Osteoblast (primary cell): ENCODE measurements at places on chromosomes 13 and 19.

- DNase-seq: no peak
Measured at GRCh38 chr13:37369616-37370015, 229.0 kb downstream of the POSTN start.

DNA sequence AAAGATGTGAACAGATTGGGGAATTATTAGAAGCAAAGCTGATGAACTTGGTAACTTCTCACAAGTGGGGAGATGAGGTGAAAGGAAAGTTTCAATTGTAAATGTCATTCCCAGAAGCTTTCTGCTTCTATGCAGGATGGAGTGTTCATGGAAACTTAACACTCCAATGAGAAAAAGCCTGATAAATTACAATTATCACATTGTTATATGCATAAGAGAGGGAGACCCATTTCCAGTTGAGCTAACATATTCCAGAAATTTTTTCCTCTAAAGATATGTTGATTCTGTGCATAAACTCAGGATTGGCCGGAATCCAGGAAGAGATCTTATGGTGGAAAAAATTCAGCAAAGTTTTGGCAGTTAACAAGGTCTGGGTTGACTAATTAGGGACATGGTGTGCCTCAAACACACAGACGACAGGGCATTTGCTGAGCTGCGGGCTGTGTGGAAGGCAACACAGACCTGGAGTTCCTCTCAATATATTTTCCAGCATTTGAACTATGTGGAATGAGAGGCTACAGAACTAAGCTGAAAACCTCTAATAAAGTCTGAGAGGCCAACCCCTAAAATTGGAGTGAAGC is 64.9 kb upstream of the FGF14 start:
- no peak for DNase-seq

GRCh38 chr13:113959198-113959597 is 14.7 kb downstream of the C13orf46 start:
- DNase-seq: no peak

- no peak for DNase-seq
Measured at GRCh38 chr13:53004573-53004972, 24.0 kb upstream of the OLFM4 start.

DNA sequence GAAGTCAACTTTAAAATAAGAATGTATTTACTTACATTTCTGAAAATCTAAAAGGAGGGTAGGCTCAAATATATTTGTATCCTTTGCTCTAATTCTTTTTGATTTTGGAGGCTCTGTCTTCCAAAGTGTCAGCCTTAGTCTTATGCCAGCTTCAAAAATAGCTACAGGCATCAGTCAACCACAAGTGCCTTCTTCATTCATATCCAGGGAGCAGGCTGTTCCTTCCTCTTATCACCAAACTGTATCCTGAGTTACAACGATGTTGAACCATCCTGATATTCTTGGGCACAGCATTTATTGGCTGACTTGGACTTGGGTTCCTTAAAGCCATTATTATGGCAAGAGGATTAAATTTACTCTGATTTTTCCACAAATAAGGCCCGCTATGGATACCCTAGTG is 1161.3 kb downstream of the PCDH17 start:
- DNase-seq: no peak

- DNase-seq: no peak
Measured at GRCh38 chr13:76029088-76029487, 393.0 kb downstream of the LMO7 start.
